ENCODE measurements at places on chromosomes 12 and 14.

GRCh38 chr12:123573870-123574269, 10.5 kb upstream of the TMED2 start:
- no peak for DNase-seq

DNA sequence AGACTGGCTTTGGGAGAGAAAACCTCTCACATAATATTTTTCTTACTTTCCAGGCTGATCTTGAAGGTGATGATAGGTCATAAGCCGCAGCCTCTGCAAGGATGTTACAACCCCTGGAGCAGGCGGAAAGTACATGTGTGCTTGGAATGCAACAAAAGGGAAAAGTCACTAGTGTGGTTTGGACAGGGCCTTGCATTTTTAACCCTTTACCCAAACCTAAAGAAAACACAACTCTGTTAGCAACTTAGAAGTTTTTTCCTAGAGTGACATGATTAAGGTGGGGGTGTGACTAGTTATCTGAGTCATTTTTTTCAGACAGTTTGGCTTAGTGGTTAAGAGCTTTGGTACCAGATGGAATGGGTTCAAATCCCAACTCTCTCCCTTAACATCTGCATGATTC, 97.0 kb downstream of the TMEM30B start:
- DNase-seq = peak; percentile 64

DNA sequence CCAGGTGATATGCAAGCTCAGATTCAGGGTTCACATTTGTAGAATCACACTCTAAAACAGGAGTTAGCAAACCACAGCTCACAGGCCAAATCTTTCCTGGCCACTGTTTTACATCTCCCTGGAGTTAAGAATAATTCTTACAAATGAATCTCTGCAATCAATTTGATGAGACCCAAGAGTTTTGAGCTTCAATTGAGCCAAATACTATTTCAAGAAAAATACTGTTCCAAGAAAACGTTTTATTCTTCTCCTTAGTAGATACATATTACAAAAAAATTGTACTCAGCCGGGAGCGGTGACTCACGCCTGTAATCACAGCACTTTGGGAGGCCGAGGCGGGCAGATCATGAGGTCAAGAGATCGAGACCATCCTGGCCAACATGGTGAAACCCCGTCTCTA, 2.5 kb downstream of the PTGDR start:
- no peak for DNase-seq

DNA sequence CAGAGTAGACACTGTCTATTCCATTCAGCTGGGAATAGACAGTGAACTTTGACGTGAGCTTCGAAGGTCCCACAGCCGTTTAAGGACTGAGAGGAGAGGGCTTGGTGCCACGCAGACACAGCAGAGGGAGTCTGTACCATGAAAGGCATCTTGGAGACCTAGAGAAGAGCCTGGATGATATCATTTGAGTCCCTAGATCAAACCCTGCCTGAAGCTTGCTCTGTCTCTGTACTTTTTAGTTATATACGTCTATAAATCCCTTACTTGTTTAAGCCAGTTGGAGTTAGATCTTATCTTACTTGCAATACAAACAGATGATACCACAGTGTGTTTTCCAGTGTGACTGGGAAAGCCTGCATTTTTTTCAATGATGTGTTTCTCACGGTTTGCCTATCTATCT, 128.9 kb upstream of the RTL1 start:
- no peak for DNase-seq

DNA sequence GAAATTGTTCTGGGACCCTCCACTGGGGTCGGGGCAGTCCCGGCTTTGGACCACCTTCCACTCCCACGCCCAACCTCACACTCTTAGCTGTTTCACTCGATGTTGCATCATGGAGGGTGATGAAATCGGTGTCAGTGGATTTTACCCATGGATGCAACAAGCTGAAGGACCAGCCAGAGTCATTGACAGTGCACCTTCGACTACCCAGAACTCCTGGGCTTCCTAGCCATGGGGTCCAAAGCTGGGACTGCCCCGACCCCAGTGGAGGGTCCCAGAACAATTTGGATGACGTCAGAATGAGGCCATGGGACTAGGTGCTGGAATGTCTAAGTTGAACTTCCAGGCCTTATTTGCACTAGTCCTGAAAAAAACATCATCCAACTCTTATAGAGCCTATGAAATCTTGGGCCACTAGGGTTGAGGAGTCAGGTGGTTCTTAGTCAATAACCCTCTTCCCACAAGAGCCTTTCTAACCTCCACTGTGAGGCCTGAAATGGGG, 882 bp upstream of the IL23A start:
- DNase-seq = peak; percentile 27

- no peak for DNase-seq
Observed at GRCh38 chr14:43145361-43145760, 1361.7 kb downstream of the FSCB start.

DNA sequence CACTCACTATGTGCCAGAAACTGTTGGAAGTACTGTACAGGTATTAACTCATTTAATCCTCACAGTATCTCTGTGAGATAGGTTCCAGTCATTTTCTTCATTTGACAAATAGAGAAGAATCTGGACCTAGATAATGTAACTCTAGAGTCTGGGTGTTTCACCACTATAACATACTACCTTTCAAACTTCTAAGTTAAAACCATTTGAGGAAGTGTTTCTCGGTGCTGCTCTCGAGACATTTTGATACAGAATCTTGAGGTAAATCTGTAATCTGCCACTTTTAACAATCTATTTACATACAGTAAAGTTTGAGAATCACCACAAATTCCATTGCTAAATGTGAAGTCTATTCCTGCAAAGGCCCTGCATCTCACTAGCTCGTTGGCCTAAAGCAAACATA, 8.8 kb downstream of the OLR1 start:
- no peak for DNase-seq

GRCh38 chr12:75288860-75289259, 41.3 kb downstream of the CAPS2 start:
- DNase-seq = no peak

- no peak for DNase-seq
Observed at GRCh38 chr14:102630405-102630804, 38.0 kb downstream of the RCOR1 start.

DNA sequence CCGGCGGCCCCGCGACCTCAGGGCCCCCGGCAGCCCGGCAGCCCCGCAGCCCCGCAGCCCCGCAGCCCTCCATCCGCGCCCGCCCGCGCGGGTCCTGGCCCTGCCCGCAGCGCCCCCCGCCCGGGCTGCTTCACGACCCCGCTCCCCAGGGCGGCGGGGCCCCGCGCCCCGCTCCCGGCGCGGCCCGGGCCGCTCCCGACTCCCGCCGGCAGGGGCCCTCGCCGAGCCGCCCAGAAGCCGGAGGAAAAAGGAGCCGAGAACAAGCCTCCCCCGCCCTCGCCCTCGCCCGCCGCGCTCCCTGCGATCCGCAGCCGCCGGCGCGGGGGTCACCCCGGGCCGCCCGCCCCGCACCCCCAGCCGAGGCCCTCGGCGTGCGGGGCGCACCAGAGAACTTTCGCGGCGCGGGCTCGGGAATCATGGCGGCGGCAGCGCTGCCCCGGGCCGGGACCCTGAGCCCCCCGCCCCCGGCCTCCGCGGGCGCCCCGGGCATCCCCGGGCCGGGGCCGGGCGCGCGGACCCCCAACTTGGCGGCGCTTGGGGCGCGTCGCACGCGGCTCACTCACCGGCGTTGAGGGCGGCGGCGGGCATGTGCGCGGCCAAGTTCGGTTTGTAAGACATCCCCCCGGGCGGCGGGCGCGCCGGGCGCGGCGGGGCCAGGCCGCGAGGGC, 521 bp downstream of the CDK2AP1 start:
- peak; percentile 73 for DNase-seq

DNA sequence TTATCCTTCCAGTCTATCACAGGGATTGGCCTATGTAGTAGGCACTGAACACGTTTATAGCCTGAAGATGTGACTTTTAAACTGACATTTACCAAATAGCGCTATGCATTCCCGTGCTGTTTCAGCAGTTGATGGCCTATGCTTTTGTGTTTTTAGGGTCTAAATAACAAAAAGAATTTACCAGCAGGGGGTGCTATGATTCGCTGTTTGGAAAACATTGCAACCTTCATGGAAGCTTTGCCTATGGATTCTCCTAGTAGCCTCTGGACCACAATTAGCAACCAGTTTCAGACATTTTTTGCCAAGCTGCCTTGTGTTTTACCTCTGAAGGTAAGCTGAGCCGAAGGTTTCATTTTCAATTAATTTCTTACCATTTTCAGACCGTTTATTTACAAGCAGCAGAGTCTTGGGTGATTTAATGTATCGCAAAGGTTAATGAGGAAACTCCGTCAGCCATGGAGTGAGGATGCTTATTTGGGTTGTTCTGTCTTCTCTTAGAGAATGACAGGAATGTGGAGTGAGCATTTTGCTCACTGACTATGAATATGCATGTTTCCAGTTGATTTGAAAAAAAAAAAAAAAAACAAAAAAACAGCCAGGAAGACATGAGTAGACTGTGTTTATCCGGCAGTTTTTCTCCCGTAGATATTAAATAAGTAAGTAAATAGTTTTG, 133.1 kb downstream of the PRIMA1 start:
- peak; percentile 63 for DNase-seq

DNA sequence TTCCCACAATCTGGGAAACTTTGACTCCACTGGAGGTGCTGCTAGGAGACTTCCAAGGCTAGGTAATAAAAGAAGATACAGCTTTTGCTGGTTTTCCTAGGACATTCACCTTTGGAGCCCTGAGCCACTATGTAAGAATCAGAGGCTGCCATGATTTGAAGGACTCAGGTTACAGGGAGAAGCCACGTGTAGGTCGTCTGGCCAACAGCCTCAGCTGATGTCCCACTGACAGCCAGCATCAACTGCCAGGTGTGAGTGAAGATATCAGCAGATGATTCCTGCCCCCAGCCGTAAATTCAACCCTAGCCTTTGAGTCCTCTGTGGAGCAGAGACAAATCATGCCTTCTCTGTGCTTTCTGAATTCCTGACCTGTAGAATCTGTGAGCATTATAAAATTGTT, 27.0 kb downstream of the SMOC1 start:
- no peak for DNase-seq

DNA sequence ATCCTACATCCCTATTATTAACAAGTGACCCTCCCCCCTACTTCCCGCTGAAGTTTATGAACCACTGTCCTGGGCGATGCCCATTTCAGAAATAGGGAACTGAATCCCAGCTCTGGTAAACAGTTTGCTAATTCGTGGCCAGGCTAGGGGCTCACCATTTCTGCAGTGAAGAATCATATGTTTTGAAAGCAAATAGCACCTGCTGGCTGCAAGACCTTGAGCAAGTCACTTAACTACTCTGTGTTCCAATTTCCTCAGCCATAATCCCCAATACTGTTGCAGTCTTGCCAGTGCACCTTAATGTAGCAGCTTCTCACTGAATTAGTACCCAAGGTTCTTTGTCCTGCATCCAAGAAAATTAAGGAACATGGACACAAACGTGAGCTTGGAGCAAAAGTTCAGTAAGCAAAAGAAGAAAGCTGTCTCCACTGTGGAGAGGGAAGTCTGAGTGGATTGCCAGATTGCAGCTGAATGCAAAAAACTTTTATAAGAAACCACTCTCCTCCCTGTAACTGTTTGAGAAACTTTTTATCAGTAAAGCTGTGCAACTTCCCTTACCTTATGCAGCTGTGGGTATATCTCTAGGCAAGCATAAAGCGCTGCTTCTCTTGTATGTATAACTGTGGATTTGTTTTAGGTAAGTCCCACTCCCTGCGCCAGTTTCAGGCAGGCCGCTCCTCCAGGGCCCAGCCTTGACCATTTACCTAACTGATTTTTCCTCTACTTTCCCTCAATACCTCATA, 824 bp downstream of the OAS1 start:
- no peak for DNase-seq

- no peak for DNase-seq
Observed at GRCh38 chr12:62543741-62544140, 77.1 kb downstream of the MON2 start.
